ENCODE measurements at places on chromosomes 7 and 10.

DNA sequence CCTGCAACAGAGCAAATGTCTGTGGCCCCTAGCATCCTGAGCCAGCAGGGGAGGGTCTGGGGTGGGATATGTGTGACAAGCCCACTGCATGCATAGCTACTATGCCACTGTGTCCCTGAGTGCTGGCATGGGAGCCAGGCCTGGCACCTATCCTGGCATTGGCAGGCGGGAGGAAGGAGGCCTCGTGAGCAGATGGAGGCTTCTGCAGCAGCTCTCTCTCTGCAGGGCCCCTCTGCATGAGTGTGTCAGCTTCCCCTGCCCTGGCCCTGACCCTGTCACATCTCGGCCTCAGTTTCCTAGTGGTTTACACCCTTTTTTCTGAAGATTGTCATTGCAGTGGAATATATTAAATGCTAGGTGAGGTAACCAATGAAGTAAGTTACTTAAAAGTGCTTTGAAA is 13.1 kb upstream of the IMPDH1 start:
- DNase-seq = no peak

DNA sequence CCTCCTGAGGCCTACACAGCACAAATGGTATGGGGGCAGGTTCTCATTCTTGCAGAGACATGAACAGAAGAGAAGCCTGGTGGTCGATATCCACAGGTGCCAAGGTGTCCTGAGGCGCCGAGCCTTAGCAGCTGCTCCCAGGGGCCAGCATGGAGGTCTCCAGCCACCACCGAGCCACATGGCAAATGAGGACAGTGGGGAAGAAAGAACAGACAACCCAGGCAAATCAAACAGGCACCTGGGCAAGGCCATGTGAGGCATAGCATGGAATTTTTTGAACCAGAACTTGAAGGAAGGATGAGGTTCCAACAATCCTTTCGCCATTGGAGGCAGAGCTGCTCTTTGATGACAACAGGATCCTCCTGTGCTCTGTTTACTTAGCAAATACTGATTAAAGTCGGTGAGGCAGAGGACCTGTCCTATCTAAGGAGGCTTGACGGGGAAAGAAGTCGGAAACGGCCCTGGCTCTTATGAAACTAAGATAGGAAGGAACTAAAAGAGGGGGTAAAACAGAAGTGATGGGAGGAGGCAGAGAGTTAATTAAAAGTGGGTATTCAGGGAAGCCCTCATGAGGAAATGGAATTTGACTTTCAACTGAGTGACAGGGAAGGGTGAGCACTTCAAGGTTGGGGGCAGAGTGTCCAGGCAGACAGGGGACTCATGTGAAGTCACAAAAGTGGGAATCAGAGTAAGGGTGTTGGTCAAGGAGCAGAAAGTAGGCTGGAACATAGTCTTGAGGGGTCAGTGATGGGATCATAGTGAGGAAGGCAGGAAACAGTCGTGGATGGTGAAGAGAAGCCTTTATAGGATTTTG is 8.6 kb upstream of the CALML3 start:
- no peak for DNase-seq

DNA sequence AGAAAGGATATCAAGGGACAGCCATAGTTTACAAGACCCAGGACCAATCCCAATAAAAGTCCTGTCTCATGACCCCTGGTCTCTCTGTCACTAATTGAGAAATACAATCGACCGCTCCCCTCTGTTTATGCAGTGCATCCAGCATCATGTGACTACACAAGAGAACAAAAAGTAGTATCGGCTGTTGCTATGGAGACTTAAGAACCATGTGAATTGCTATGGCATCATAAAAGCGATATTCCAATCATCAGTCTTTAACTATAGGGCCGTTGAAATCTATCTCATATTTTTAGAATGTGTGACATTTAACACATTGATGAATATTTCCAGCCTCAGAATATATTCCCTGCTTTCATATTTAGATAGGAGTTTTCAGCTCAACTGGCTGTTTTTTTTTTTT is 139.3 kb downstream of the FRMD4A start:
- no peak for DNase-seq

GRCh38 chr10:52703898-52704297 is 68.7 kb downstream of the MBL2 start:
- DNase-seq = no peak

DNA sequence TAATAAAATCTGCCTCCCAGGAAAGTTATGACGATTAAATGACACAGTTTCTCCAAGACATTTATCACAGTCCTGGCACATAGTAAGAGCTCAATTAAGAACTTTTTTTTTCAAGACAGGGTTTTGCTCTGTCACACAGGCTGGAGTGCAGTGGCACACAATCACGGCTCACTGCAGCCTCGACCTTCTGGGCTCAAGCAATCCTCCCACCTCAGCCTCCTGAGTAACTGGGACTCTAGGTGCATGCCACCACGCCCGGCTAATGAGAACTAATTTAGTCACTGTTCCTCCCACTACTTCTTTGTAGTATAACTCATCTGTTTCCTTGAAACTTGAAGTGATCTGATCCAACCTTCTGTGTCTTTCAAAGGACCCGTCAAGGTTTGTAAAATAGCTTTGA is 42.2 kb upstream of the MXI1 start:
- DNase-seq = no peak

DNA sequence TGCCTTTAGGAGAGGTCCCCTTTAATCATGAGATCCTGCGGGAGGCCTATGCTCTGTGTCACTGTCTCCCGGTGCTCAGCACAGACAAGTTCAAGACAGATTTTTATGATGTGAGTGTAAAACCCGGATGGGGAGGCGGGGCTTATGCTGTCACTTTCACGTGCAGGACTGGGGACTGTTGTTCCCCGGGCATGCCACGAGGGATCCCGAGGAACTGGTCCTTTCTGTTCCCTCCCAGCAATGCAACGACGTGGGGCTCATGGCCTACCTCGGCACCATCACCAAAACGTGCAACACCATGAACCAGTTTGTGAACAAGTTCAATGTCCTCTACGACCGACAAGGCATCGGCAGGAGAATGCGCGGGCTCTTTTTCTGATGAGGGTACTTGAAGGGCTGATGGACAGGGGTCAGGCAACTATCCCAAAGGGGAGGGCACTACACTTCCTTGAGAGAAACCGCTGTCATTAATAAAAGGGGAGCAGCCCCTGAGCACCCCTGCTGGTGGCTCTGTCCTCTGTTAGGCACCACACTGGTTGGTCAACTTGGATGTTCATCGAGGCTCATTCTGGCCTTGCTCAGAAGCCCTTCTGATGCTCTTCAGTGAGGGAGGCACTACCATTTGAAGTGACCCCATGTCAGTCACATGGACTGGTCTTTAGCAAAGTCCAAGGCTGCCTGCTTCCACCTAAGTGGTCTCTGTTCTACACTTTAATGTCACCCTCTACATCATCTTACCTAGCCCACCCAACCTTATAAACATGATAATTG is 2.8 kb downstream of the COPS6 start:
- no peak for DNase-seq

DNA sequence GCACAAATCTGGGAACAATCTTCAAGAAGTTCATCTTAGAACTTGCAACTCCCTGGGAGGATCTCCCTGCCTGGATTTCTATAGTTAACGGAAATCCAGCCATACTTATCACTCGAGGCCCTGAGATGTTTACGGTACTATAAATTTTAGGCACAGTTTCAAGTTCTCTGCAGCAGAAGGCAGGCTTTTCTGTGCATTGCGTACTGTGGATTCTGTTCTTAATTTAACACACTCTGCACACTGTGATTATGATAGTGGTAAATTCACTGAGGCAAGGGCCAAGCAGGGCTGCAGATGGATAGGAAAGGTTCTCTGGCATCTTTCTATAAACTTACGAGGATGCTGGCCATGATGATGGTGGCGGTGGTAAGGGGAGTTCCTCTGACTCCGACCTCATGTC is 10.6 kb downstream of the INHBA start:
- no peak for DNase-seq

DNA sequence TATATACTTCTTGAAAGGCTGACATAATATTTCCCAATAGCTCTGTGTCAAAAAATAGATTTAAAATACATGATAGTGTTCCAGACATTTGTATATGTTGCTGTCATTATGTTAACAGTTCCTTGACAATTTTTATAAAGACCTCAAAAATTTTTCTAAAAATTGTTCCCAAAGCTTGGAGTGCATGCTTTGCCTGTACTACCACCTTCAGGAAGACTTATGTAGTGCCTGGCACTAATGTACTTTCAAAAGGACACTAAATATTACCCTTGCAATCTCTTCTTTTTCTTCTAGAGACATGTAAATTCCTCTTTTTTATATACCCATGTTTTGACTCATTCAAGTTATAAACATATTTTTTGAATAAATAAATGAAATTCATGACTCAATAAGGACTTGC is 48.0 kb upstream of the SP8 start:
- DNase-seq = no peak

DNA sequence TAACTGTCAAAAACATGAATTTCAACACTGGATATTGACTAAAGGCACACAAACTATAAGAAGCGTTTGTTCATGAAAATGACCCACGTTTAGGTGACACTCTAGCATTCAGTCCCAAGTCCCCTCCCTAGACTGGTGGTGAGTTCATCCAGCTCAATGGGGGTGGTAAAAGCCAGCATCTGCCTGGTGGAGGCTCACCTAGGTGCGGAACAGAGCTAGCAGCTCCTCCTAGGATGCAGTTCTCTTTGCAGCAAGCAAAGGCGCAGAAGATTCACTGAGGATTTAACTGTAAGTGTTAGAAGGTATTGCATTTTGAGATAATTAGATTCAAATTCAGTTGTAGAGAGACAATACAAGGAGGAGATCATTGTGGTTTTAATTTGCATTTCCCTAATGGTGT is 87.6 kb downstream of the VSTM2A start:
- no peak for DNase-seq

DNA sequence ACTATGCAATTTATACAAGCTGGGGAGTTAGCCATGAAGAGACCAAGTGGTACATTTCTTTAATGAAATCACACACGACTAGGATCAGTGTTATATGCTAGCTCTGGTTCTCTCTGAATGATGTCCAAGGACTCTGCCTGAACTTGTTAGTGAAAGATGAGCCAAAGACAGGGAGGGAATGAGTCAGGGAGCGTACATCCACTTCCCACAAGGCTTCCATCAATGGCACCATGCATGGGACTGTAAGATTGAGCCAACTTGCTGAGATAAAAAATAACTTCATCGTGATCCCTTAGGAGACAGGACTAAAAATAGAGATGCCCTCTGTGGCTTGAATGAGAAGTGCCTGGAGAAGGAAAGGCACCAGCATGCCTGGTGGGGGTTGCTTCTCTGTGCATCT is 629.7 kb downstream of the ACTR3B start:
- DNase-seq = no peak

- DNase-seq = no peak
Observed at GRCh38 chr10:71066600-71066999, 145.8 kb upstream of the UNC5B start.

DNA sequence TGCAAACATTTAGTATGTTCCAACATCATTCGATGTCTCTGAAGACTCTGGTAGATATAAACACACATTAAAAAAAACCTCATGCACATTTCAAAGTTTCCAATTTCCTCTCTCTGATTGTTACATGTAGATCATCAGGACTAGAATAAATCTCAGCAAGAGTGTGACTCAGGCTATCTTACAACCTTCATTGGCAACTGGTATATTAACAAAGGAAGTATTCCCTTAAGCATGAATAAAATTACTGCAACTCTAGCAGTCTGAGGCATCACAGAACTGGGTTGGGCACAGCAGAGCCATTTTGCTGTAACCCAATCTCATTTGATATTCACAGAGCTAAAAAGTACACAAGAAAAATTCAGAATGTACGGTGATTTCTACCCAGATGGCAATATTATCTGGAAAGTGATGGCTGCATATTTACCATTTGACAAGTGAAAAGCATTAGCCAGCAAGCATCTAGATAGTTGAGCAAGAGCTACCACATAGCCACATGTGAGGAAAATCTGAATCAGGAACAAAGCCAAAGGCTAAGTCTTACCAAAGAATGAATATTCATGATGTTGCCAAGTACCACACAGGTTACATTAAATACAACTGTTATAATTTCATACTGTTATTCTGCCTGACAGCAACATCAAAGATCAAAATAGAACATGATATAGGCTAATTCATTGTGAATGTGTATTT is 232.2 kb downstream of the CRPPA start:
- no peak for DNase-seq

GRCh38 chr7:127629268-127629854 is 11.4 kb upstream of the PAX4 start:
- DNase-seq = no peak

DNA sequence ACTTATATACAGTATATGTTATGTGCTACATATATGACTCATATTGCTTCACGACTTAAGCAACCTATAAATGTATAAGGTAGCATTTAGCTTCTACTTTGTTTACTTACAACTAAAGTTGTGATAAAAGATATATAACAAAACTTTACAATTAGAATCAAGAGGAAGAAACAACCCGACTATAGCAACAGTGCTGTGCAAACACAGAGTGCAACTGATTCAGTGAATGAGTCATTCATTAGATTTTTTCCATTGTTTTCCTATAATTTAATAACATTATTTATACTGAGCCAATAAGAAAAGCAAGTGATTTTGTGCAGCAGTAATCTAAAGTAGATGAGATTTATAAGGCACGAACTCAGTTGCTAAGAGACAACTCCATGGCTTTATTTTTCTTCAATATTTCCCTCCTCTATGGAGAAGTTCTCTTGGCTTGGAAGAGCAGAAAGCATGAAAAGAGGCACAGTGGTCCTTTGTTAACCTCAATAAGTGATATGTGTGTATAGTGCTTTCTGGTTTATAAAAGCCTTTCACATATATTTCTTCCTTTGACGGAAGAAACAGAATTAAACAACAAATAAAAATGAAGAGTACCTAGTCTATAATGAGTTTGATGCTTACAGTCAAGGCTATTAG is 19.8 kb downstream of the CEP41 start:
- no peak for DNase-seq

DNA sequence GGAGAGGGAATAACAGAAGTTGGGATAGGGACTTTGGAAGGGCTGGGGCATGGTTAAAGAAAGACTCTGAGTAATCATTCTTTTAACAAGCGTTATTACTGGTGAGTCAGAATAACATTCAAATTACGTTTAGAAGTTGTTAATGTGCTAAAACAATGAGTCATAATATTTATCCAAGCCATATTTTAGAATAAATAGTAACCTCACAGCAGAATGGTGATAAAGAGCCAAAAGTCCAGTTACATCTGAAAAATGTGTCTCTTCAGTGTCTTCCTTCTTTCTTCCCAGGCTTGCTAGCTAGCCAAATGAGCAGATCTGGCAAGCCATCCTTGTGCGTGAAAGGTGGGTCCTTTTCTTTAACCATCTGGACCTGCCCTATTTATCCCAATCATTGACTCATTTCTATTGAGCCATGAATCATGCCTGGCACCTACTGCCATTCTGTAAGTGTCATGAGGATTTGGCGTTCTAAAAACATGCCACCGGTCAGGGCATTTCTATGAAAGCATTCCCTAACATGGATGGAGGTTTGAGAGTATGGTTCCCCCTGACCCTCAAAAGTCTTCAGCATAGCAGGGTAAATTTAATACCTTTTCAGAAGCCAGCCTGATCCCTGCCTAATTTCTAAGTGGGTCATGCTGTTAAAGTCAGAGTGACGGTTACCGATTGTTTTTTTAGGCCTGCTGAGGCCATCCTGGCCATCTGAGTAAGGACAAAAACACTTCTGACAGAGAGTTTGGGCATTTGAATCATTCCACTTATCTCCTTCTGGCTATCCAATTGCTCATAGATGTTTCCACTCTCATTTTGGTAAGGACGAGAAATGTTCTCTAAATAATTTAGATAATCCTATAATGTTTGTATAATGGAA is 26.9 kb downstream of the MYPN start:
- DNase-seq = no peak

All from stimulated activated CD4-positive, alpha-beta T cell treated with anti-CD3 and anti-CD28 coated beads, Interleukin-15, amount 100 ng/mL, for 1 hour (primary cell).